CD4-positive, alpha-beta T cell treated with Interleukin-15 for 4 hours (primary cell): ENCODE measurements at places on chromosomes 1 and 21.

DNA sequence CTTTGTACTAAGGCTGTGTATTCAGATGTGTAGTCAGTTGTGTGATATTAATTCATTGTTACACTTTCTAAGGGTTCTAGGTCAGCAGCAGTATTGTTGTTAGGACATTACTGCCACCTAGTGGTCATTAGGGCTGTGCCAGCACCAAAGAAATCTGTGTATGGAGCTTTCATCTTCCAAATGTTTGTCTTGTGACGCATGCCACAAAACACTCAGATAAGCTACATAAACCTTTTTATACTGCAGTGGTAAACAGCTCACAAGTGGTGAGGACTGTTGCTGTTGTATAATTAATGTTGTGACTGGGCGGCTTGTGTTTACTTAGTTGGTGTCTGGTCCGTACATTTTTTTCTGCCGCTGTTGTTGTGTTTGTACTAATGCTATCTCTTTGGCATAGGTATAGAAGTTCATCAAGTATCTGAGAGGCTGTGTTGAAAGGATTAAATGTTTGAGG is 51.7 kb downstream of the S1PR1 start:
- DNase-seq = peak; percentile 90

GRCh38 chr1:54698346-54698745 is 17.3 kb upstream of the TTC4 start:
- DNase-seq = no peak

GRCh38 chr1:87812871-87813577 is 484.3 kb downstream of the LMO4 start:
- no peak for DNase-seq

GRCh38 chr1:11768821-11769220 is 6.8 kb downstream of the C1orf167 start:
- no peak for DNase-seq

- DNase-seq = no peak
Observed at GRCh38 chr1:95352767-95353166, 118.8 kb downstream of the RWDD3 start.

GRCh38 chr1:28260803-28261174 is 1.5 kb downstream of the SESN2 start:
- DNase-seq = no peak

- peak; percentile 21 for DNase-seq
Observed at GRCh38 chr1:59125154-59125553, 171.7 kb upstream of the FGGY start.

DNA sequence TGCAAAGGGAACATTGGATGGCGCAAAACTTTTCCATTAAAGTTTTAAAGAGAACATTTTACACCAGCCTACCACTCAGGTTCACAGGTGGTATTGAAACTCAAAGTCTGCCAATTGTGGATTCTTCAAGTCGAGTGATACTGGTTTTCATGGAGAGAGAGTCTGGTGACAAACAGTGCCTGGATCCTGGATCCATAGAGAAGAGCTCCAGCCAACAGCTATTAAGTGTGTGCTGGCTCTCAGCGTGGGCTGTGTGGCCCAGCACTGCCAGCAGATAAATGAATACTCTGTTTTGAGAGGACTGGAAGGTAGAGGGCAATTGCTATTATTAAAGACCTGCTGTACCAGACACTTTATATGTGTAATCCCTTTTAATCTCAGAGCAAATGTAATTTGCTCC is 118.9 kb upstream of the SYT6 start:
- DNase-seq = no peak

DNA sequence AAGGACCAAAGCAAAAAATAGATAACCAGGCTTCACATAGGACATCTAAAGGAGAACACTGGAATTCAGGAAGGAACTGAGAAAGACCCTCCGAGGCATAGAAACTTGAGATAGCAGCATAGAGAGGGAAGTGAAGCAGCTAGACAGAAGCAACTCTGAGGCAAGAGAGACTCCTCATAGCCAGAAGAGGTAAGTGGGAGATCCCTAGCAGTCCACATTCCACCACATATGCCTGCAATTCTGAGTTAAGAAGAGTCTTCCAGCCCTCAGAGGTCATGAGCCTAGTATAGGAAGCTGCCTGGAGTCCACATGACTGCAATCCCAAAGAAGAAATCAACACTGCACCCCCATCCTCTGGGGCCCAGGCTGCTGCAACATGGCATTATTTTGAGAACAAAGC is 13.9 kb upstream of the FGGY start:
- no peak for DNase-seq

DNA sequence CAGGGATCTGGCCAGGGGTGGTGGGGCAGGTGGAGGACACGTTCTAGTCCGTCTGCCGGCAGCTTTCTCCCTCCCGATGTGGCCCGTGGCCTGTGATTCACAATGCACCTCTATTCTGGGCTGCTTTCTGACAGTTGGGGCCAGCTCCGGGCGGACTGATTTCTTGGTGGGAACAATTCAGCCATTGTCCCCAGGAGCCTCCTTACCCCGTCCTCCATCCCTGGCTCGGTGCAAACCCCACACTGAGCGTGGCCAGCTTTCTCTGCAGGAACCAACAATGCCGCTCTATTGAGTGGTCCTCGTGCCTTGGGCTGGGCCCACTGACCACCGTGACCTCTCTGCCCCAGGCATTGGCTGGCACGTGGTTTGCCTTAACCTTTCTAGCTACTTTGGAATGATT is 29.7 kb downstream of the PADI2 start:
- no peak for DNase-seq

- DNase-seq = no peak
Observed at GRCh38 chr1:159465191-159465603, 25.7 kb downstream of the OR10J1 start.

DNA sequence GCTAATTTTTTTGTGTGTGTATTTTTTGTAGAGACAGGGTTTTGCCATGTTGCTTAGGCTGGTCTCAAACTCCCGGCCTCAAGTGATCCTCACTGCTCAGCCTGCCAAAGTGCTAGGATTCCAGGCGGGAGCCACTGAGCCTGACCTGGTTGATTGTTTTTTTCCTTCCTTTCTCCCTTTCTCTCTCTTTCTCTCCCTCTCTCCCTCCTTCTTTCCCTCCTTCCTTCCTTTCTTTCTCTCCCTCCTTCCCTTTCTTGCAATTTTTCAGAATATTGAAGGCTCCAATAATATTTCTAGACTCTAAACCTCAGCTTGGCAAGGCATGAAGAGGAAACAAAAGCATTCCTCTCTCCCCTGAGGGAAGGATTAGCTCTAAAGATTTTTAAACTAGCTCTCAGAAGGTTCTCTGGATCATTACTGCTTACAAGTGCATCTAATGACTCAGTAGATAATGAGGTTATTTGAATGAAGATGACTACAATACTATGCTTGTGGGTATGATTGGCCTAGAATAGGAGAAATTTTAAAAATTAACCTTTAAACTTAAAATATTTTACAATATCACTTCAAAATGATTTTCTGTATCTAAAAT is 68.5 kb upstream of the GADD45A start:
- no peak for DNase-seq
